ENCODE measurements at places on chromosomes 2 and 18.

GRCh38 chr2:212539072-212539880, 674 bp upstream of the ERBB4 start:
- DNase-seq, result no peak

- DNase-seq, result no peak
Observed at GRCh38 chr2:9200633-9201015, 6.0 kb upstream of the ASAP2 start.

DNA sequence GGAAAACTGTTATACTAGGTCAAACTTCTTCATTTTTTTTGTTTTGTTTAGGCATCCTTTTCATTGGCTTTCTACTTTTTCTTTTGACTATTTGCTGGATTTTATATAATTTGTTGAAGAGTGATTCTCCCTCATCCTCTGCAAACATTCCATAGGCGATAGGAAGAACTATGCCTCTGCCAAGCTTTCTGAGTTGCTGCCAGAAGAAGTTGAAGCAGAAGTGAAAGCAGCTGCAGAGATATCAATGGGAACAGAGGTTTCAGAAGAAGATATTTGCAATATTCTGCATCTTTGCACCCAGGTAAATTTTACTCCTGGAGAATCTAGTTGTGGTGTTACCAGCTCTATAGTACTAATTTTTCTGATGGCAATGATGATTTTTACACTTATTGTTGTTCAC, 25.4 kb downstream of the NOP58 start:
- DNase-seq, result no peak

GRCh38 chr2:24871852-24872333, 48.1 kb downstream of the ADCY3 start:
- DNase-seq, result no peak

- DNase-seq, result no peak
Observed at GRCh38 chr18:22975508-22975907, 42.4 kb downstream of the RBBP8 start.

- DNase-seq, result no peak
Observed at GRCh38 chr2:216498070-216498378, 620 bp upstream of the RPL37A start.

GRCh38 chr2:24919506-24920097, 435 bp downstream of the ADCY3 start:
- no peak for DNase-seq

- no peak for DNase-seq
Observed at GRCh38 chr2:201881741-201882140, 75.4 kb downstream of the CDK15 start.

DNA sequence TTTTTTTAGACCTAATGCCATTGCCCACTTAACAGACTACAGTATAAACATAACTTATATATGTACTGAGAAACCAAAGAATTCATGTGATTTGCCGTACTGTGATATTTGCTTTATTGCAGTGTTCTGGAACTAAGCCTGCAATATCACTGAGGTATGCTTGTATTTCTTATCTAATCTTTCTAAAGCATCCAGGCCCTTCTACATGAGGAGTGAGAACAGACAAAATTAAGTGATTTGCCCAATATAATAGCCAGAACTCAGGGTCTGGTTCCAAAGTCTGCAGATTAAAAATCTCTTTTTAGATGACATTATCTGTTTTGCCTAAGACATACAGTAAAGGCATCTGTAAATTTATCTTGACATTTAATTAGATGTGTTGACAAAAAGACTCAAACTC, 41.9 kb downstream of the BMPR2 start:
- no peak for DNase-seq

- DNase-seq, result no peak
Observed at GRCh38 chr2:1638281-1638860, 105.9 kb downstream of the PXDN start.

DNA sequence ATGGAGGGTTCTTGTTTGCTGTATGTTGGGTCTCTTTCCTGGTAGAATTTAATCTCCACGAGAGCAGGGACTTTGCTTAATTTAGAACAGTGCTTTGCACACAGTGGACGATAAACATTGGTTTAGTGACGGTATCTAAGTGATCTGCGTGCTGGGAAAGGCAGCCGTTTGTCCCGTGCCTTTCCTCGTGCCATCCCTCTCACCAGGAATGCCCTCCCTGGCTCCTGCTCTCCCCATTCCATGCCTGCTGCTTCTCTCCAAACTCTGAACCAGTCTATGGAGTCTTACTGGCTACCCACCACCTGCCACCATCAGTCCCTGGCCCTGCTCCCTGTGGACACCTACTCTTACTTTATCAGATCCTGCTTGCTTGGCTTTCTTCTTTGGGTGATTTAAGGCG, 27.3 kb upstream of the TNP1 start:
- no peak for DNase-seq

Measured in stimulated activated CD8-positive, alpha-beta memory T cell treated with anti-CD3 and anti-CD28 coated beads, Interleukin-4, amount 100 ng/mL, for 4 hours (primary cell).